ENCODE measurements at places on chromosomes 12 and 14. TPM values are rescaled to one million over a fixed set of nuclear protein-coding genes. Genes with fewer than 3 reads are reported as not detected.

The KRT83 gene
- total RNA-seq = 0.94 TPM

The RARG gene
- total RNA-seq = 92.5 TPM

DNA sequence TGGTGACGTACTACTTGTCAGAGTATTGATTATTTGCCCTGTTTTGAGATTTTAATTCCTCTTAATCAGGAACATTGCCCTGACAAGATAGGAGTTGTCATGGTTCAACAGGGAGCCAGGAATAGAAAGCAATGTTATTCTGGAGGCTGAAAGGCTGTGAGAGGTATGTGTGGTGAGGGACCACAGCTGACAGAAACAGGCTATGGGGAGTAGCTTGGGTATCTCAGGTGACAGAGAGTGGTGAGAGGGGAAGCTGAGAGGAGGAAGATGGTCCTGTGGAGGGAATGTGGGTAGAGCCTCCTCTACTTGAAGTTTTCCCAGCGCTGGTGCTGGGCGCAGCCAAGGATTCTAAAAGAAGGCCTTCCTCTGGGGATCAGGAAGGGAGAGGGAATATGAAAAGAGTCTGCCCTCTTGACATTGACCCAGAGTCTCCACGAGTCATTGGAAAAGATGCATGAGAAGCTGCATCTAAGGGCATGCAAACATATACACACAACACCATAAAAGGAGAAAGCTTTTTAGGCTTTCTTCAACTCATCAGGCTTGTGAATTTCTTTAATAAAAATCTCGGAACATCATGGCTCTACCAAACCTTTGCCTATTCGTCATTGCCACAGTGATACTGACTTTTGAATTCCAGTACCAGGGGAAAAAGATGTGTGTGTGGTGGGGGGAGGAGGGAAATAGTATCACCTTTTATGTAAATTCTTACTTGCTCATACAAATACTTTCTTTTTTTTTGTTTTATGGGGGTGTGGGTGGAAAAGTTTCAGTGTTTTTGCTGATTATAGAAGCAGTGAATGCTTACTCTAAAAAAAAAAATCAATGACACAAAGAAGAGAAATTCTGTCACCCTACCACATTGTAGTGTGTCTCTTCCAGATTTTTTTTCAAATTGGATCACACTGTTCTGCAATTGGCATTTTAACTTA, 39.9 kb upstream of the DHRS7 start:
- no peak for DNase-seq

GRCh38 chr12:95136598-95136997, 63.2 kb upstream of the NR2C1 start:
- no peak for DNase-seq

DNA sequence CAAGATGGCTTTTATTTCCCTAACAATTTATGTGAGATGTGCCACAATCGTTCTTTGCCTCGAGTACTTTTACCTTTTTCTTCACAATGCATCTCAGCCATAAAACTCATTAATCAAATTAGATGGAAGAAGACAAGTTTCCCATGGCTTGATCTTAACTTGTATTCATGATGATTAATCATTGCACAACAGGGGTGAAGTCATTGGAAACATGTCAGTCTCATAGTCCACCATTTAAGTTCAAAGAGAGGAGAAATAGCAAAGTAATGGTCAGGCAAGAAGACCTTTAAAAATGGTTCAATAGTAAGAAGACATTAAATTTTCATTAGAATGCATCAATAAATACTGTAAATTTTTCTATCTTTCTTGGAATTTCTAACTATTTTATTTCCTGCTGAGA, 136.3 kb downstream of the FOXG1 start:
- no peak for DNase-seq

DNA sequence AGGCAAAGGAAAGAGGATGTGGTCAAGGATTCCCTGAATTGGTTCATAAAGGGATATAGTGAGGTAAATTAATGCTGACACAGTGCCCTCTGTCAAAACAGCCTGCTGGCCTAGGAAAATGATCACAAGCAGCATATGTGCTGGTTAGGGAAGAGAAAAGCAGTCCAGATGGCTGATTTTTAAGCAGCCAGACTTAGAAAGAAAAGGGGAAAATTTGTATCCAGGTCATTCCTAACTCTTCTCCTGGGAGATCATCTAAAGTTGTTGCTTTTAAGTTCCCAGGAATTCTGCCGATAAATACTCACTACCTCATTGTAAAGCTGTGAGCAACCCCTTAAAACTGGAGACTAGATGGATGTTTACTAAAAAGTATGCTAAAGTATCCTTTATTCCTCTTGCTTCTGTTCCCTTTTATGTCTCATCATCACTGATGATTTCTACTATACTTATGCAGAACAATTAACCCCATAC, 46.4 kb upstream of the CNOT2 start:
- no peak for DNase-seq

The CCDC196 gene
- total RNA-seq = not detected

DNA sequence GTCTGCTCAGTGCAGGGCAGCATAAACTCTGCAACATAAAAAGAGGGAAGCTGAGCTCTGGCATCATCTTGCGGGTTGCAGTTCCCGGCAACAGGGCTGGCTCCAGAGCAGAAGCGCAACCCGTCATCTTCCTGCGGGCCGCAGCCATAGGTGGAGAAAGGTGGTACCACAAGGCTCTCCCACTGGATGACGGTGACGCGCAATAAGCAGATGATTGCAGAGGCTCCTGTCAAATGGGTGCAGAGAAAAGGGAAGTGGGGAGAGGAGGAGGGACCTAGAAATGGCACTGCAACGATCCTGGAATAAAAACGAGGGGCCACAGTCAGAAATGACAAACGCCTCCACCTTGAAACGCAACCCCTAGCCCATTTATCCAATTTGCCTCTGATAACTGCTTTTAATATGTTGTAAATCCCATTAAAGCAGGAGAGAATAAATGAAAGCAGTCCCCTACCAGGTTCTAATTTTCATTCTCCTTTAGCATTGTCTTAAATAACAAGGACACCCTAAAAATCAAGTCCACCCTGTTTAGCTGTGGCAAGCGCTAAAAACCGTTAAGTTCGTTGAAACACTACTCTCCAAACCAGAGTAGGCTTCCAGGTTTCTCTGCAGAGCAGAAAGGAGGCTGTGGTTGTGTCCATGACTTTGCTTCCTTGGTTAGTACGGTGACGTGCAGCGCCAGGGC, 30.9 kb upstream of the TUBA1C start:
- DNase-seq = no peak

- DNase-seq = peak; percentile 54
Measured at GRCh38 chr12:14264316-14264715, 101.2 kb upstream of the ATF7IP start.

- no peak for DNase-seq
Measured at GRCh38 chr12:77895699-77896098, 65.0 kb downstream of the NAV3 start.

- DNase-seq = peak; percentile 68
Measured at GRCh38 chr12:15899282-15899870, 11.8 kb upstream of the DERA start.

GRCh38 chr14:104348741-104349140, 210.4 kb downstream of the KIF26A start:
- no peak for DNase-seq

- DNase-seq = no peak
Measured at GRCh38 chr12:129657179-129657578, 246.6 kb downstream of the TMEM132D start.

The MUCL1 gene
- total RNA-seq = not detected

The TMEM229B gene
- total RNA-seq = 0.08 TPM

The ASCL1 gene
- total RNA-seq = not detected

The SPTLC2 gene
- total RNA-seq = 28.0 TPM

The CEBPE gene
- total RNA-seq = not detected

The ANO2 gene
- total RNA-seq = not detected

The MYBPC1 gene
- 0.10 TPM for total RNA-seq

GRCh38 chr12:75558287-75558686, 46.9 kb upstream of the KRR1 start:
- no peak for DNase-seq

DNA sequence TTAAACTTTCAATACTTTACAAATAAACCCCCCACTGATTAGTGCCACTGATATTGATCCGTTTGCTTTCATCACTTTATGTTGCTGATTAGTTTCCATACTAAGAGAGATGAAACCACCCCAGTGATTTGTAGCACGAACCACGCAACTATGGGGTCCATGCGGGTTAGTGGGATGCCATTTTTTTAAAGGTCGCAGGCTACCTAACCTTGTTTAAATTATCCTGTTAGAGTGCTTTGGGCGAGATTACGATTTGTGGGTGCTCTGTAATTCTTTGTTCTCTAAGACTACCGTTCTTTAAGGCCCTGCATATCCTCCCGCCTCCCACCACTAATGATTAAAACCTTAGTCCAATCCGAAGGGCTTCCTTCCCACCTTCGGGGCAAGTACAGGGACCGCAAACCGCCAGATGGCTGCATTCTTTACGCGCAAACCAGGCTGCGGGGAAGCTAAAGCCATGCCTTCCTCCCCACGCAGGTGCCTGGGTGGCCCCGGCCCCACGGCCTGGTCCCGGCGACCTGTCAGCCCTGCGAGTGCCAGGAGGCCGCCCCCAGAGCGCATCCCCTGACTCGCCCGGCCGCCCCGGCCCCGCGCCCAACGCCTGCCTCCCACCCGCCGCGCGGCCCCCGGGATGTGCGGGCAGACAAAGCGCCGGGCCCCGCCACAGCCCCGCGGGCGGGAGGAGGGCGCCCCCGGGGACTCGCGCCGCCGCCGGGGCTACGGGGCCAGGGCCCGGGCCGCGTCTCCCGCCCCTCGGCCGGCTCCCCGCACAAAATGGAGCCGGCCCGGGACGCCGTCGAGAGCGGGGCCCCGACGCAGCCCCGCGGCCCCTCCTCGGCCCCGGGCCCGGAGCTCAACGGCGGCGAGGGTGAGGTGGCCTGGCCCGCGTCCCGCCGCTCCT, 759 bp downstream of the NFYB start:
- DNase-seq = peak; percentile 66

DNA sequence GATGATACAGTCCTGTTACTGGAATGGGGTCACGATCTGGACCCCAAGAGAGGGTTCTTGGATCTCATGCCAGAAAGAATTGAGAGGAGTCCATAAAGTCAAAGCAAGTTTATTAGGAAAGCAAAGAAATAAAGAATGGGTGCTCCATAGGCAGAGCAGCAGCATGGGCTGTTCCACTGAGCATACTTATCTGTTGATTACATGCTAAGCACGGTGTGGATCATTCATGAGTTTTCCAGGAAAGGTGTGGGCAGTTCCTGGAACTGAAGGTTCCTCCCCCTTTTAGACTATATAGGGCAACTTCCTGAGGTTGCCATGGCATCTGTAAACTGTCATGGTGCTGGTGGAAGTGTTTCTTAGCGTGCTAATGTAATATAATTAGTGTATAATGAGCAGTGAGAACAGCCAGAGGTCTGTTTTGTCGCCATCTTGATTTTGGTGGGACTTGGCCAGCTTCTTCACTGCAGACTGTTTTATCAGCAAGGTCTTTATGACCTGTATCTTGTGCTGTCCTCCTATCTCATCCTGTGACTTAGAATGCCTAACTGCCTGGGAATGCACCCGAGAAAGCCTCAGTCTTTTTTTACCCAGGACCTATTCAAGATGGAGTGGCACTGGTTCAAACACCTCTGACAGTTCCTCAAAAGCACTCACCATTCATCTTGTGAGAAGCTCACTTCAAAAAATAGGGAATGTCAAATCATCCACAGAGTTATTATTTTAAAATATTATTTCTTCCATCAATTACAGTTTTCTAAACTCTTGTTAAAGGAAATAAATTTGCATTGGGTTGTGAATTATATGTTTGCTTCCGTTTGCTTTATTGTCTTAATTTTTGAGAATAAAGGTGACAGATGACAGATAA, 1358.8 kb upstream of the TMEM132C start:
- DNase-seq = no peak

The ZC3H10 gene
- 4.1 TPM for total RNA-seq

The DAO gene
- not detected for total RNA-seq

DNA sequence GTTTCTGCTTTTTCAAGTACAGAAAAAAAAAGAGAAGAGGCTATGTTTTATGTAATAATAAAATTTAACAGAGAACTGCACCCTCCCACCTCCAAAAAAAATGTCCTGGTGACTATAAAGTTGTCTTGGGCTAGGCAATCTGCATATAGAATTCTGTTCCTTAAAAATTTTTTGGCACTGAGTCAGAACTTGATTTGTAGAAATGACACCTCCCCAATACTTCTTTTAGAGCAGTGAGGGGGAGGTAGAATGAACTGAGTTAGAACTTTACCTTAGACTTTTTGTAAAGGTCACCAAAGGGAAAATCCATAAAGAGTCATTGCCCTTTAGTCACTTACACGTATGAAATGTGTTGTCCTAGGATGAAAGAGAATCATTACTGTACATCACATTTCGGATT, 80.0 kb downstream of the BTG1 start:
- DNase-seq = no peak

GRCh38 chr12:7642287-7642686, 23.4 kb downstream of the APOBEC1 start:
- DNase-seq = no peak

The UNC119B gene
- total RNA-seq = 16.7 TPM

DNA sequence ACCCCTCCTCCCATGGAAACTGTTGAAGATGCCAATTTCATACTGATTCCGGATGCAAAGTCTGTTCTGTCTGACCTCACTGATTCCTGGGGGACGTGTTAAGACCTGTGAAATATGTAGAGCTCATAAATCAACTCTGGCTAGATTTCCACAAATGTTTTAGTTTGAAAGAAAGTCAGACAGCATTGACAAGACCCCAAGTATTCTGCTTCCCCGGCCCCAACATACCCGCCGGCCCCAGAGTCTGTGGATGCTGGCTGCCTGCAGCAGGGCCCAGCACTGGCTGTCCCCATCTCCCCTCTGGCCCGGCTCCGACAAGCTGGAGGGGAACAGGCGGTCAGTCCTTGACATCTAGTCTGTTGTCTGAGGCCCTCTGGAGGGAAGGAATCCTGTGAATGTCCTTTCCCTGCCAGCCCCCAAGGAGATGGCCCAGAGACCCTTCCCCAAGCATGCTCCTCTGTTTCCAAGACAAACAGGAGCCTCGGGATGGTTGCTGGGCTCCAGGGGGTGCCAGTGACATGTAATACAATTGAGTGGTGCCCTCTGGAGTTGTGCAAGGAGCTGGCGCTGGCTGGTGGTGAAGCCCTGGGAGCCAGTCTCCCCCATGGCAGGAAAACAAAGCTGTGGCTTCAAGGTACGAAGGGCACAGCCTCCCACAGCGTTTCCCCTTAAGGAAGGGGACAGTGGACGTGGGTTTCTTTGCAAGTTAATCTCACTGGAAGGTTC, 22.3 kb downstream of the FBLN5 start:
- no peak for DNase-seq

Measured in HT-29 (cell line).